ENCODE measurements at places on chromosomes 7 and 10.
A peak's percentile ranks its signal among the peaks of the same experiment; 100 is the strongest.

DNA sequence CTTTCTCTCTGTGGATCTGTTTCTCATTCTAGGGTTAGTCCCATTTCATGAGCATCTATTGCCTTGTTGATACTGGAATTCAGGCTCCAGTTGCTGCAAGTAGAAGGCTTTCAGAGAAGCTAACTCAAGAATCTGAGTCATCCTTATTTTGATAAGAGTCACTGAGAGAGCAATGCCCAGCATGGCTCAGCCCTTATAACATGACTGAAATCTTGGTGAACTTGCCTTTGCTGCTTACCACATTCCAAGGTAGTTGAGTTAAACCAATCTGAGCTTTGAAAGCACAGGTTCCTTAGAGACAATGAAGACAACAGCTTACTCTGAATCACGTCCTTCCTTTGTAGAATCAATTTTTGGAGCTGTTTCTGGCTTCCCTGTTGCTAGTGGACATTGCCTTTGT lies 53.6 kb upstream of the CHCHD3 start:
- no peak for DNase-seq

- DNase-seq = no peak
Measured at GRCh38 chr10:83957168-83957947, 182.0 kb upstream of the GHITM start.

GRCh38 chr7:30915005-30915601 lies 3.5 kb downstream of the AQP1 start:
- DNase-seq = no peak

- DNase-seq = peak; percentile 38
Measured at GRCh38 chr7:142357953-142358520, 100.2 kb upstream of the PRSS58 start.

GRCh38 chr7:48627164-48627563 lies 297.2 kb upstream of the CDC14C start:
- no peak for DNase-seq

GRCh38 chr10:72875250-72876055 lies 18.1 kb upstream of the OIT3 start:
- DNase-seq = peak; percentile 38

DNA sequence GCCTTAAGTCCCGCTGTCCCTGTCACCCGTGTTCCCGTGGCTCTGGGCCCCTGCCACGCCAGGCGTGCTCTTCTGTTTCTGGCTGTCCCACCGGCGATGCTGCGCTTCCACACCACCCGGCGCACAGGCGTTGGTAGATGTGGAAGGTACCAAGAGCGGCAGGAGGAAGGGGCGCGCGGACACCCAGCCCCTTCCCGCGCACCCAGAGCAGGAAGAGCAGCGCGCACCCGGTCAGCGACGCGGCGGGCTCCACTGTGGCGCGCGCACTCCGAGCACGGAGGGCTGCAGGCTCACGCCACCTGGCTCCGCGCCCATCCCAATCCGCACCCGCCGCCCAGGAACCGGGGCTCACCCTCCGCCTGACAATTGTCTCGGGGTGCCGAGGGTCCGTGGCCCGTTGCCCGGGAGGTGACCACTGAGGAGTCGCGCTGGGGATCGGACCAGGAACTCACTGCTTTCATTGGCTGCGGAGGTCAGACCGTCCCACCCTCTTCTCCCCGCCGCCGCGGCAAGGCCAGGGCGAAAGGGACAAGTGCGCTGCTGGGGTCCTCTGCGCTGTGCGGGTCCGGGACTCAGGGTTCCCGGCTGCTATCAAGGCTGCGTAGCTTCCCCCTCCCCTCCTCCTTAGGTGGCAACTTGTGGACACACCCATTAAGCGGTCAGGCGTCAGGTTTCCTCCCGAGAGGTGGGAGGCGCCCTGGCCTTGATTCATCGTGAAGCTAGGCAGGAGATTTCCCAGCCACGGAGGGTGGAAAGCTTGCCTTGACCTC lies 121.6 kb upstream of the ZNF92 start:
- DNase-seq = peak; percentile 48

- no peak for DNase-seq
Measured at GRCh38 chr7:143505838-143506237, 28.2 kb downstream of the TAS2R41 start.

DNA sequence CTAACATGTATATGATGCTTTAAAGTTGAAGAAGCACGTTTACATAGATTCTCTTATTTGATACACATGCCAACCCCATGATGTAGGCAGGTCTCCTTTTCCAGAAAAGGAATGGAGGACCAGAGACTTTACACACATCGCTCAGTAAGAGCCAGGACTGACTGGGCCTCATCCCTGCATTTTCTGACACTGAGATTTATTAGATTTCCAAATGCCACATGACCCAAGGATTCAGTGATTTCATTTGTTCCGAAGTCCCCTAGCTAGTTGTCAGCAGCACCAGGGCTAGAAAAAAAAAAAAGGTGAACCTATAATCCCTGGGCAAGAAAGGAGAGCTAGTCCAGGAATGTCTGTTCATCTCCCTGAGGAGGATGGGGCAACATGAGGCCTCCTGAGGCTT lies 143.3 kb upstream of the AGK start:
- DNase-seq = no peak

DNA sequence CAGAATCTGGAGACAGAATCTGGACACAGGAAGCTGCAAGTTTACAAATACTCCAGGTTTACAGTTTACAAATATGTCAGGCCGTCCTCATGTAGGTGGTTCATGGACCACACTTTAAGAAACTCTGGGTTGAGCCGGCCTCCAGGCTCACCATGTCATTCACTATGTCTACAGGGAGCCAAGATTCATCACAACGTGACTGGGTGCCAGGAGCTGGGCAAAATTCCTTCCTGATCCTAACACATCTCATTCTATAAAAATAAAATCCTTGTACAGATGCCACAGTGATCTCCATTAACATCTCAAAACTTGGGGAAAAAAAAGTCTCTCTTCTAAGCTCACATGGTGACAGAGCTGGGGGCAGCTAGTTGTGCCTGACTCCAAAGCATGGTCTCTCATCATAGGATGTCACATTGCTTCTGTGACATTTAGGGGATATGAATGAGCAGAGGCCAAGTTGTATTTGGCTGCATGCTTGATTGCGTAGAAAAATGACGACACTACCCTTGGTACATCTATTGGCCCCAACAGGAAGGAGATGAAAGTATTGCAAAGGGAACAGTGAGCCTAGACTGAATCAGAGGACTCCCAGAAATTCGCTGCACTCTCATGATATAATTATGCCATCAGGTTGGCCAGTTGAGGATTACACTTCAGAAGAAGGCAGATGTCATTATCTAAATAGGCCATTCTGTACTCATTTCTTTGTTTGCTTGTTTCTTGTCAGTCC lies 35.9 kb downstream of the MTURN start:
- no peak for DNase-seq

DNA sequence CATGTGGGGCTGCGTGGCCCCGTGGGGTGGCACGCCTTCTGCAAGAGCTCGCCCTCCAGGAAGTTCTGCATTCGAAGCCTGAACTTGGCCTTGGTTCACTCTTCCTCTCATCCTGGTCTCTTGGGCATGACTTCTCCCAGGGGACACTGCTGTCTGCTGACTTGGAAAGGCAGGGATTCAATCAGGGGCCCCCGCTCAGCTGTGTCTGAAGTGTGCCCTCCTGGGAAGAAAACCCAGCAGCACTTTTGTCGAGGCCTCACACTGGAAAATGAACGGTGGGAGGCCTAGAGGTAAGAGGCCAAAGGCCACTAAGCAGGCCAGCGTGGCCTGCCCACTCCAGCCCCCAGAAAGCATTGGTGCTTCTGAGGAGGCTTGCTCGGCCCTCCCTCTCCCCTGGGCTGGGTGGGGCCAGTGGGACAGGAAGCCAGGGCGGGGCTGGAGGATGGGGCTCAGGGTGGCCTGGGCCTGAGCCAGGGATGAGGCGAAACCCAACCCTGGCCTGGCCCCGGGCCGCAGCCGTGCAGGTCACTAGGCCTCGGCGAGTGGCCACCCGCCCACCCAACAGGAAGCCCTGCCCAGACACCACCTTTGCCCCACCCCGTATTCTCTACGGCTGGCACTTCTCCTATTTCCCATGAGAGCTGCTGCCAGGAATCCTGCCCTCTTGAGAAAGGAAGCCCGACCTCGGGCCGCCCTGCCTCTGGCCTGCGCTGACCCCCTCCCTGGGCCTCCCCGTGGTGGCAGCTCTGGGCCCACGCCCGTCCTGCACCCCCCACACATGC lies 81.1 kb downstream of the ZMIZ1 start:
- DNase-seq = peak; percentile 94

DNA sequence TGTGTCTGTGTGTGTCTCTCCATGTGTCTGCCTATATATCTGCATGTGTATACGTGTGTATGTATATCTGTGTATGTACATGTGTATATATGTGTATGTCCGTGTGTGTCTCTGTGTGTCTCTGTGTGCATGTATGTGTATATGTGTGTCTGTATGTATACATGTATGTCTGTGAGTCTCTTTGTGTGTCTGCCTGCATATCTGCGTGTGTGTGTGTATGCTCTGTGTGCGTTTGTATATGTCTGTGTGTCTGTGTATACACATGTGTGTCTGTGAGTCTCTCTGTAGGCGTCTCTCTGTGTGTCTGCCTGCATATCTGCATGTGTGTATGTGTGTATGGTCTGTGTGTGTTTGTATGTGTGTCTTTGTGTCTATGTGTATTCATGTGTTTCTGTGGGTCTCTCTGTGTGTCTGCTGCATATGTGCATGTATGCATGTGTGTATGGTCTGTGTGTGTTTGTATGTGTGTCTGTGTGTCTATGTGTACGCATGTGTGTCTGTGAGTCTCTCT lies 23.7 kb upstream of the KLF6 start:
- no peak for DNase-seq
